ENCODE measurements at places on chromosomes 3 and 15.
A peak's percentile ranks its signal among the peaks of the same experiment; 100 is the strongest.

DNA sequence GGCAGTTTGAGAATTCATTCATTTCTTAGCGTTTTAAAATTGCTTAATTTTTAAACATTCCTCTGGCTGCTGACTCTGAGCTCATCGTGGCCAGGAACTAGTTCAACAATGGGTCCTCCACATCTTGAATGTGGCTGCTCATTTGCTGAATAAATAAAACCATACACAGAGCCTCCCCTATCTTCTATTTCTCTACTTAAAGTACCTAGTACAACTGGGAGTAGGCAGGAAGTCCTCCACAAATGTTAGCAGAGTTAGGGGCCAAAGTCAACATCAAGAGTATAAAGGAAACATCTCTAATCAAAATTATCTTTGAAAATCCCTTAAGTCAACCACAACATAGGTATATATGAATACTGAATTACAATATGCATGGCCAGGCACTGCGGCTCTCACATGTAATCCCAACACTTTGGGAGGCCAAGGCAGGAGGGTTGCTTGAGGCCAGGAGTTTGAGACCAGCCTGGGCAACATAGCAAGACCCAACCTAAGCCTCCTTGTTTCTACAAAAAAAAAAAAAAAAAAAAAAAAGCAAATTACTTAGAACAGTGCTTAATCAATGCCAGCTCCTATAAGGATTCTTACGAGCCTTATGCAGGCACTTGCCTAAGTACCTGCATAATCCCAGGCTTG, 57.5 kb upstream of the LMOD3 start:
- ATAC-seq: no peak

GRCh38 chr3:193134856-193135255, 106.2 kb upstream of the PLAAT1 start:
- ATAC-seq: peak; percentile 82

- peak; percentile 55 for ATAC-seq
These were observed 531.4 kb downstream of the FOXP1 start for GRCh38 chr3:71051893-71052687.

- no peak for ATAC-seq
These were observed 447.8 kb downstream of the FHIT start for GRCh38 chr3:60803216-60804173.

- ATAC-seq: peak; percentile 34
These were observed 585.8 kb downstream of the NLGN1 start for GRCh38 chr3:173983343-173983742.

- peak; percentile 93 for ATAC-seq
These were observed 61.3 kb downstream of the UBE2E2 start for GRCh38 chr3:23264413-23264812.

GRCh38 chr15:26967719-26968269, 3.2 kb upstream of the GABRG3 start:
- no peak for ATAC-seq

- ATAC-seq: no peak
These were observed 2.4 kb downstream of the PML start for GRCh38 chr15:73996939-73997338.

DNA sequence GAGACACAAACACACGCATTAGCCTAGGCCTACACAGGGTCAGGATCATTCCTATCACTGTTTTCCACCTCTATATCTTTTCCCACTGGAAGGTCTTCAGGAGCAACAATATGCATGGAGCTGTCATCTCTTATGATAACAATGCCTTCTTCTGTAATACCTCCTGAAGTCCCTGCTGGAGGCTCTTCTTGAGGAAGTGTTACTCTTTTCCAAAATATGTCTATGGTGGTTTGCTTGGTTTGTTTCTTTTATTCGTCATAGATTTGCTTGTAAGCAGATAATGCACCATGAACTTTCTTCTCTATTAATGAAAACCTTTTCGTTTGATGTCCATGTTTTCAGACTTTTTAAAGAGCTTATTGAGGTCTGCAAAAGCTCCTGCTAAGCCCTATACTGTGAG, 109.3 kb downstream of the GMPS start:
- ATAC-seq: no peak

DNA sequence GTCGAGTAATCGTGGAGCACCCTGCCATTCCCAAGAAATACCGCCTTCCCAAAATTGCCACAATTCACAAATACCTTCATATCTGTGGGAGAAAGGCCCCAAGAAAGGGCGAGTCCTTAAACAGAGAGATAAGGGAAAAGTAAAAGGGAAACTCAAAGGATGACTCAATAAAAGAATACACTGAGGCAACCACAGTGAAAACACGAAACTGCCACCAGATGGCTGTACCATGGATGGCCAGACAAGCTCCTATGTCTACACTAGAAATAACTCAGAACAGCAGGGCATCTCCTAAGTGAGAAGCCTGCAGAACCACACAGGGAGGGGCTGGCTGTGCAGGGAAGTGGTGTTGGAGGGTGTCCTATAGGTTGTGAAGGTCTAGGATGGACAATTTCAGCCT, 25.0 kb downstream of the SRGAP3 start:
- no peak for ATAC-seq

GRCh38 chr3:47409688-47410416, 29.0 kb downstream of the PTPN23 start:
- ATAC-seq: no peak

DNA sequence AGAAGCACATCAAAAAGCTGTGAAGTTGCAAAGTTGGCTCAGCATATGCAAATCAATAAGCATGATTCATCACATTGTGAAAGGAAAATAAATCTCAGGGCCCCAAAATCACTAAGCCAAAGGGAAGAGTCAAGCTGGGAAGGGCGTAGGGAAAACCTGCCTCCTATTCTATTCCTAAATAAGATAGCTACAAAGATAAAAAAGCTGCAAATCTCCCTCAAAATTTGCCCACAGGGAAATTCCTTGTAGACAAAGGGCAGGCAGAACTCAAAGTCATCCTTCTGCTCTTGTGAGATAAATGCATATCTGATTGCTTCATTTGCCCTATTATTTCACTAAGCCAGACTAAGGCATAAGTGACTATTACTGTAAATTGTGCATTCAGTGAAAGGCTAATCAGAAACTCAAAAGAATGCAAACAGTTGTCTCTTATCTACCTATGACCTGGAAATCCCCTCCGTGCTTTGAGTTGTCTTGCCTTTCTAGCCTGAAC, 30.5 kb upstream of the CCNL1 start:
- no peak for ATAC-seq

DNA sequence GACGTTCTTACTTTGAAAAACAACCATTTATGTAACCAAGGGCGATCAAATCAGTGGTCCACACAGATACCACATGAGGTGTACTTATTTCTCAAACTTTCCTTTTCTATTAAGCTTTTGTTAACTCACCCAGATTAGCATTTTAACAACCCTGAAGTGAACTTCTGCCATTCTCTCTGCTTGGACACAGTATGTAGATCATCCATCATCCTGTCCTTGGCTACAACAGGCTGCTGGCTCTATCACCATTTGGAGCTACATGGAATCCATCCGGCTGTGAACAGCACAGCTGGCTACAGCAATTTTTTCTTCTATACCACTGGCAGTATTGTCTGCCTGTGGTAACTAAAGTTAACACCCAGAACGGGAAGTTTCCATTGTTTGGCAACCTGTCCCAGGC, 4.4 kb downstream of the SEMA6D start:
- no peak for ATAC-seq

DNA sequence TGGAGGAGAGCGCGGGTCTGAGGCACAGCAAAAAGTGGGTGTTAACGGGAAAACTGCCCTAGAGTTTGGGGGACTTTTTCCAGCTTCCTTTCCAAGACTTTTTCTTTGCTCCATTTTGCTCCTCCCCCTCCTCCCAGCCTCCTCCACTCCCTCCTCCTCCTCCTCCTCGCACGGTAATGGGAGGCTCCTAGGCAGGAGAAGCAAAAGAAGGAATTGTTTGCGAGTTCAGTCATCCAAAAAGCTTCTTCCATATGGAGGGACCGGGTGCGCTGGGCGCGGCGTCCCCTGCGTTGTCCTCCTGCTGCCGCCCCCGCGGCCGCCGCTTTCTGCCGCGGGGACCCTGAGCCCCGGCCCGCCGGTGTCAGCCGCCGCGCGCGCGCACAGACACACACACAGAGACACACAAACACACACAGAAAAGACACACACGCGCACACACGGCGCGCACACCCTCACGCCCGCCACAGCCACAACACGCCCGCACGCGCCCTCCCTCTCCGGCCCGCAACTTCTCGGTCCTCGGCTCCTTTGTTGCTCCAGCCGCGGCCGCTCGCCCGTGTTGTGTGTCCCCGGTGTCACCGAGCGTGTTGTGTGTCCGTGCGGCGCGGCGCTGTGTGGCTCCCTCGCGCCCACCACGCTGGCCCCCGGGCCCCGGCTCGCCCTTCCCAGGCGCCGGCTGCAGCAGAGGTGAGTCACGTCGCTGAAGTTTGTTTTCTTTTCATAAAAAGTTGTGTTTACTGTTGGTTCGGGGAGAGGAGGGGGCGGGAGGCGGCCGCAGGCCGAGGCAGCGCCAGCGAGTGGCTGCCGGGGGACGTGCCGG, at the start of gene BOC:
Gene BOC (plus strand): TSS at position 228 of the 820 bp plus-strand sequence. CDS start 38,246 bp downstream, outside the sequence.
- peak; percentile 75 for ATAC-seq

- ATAC-seq: no peak
These were observed 12.5 kb downstream of the DNAH1 start for GRCh38 chr3:52328536-52329080.

DNA sequence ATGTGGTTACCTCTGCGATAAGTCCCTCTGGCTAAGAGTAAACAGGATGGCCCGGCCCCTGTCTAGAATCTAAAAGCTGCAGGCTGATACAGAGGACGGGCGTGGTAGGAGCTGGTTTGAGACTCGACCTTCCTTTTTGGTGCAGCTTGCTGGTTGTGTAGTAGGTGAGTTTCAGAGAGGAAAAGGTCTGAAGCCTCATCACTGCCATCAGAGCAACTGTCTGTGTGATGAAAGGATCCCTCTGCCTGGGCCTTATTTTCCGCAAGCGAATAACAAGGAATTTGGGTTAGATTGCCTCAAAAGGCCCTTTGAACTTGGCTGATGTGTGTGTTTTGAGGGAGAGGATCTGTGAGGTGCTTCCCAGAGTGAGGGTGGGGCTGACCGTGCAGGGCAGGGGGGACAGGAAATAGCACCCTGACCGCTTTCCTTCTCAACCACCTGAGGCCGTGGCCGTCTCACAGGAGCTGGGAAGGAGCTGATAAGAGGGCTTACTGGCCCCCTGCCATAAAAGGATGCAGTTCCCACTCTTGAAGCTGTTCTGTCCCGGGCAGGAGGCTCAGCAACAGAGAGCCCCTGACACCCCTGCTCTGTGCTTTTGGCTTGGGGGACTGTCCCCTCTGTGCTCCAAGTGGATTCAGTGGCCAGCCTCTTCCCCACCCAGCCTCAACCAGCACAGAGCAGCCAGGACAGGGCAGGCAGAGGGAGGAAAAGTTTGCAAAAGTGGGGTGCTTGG, 45.6 kb upstream of the TFRC start:
- ATAC-seq: no peak

DNA sequence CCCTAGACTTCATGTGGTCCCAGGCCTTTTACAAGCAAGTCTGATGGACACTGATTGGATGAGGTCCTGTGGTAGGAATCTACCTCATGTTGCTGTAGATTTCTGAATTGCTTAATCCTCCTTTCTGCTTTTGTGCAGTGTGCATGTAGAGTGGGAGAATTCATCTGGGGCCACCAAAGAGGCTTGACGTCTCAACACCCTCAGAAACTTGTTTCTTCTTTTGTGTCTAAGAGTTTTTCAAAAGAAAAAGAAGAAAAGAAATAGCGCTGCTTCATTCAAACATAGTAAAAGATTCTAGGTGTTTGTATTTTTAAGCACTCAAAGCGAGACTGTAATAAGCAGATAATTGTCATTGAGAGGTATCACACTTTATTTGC, 46.2 kb downstream of the NR1D2 start:
- ATAC-seq: no peak

DNA sequence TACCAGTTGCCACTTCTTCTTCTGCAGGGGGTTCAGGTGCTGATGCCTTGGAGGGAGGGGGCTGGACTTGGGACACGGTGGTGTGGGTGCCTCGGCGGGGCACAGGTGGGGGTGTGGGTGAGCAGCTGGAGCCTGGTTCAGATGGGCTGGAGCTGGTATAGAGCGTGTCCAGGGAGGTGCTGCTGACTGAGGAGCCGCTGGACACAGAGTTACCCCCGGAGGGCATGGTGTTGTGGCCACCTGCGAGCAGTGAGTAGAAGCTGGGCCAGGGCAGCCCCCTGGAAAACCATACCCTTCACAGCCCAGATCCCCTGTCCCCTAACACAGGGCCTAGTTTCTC, 4.2 kb downstream of the NCKIPSD start:
- no peak for ATAC-seq

DNA sequence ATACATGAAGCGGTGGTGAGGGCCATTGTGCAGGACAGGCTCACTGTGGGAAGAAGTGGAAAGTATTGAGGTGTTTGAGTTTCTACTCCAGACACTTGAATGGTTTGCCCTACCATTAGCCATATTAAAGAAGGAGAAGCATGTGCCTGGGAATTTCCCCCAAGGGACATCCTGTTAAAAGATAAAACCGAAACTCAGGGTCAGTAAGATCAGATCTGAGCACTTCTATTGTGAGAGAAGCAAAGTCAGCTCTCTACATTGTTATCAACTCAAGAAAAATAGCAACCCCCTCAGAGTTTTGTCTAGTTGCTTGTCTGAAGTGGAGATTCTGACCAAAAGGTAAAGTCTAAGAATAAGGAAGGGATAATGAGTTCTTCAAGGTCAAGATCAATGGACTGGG, 269.8 kb downstream of the CHST2 start:
- no peak for ATAC-seq

DNA sequence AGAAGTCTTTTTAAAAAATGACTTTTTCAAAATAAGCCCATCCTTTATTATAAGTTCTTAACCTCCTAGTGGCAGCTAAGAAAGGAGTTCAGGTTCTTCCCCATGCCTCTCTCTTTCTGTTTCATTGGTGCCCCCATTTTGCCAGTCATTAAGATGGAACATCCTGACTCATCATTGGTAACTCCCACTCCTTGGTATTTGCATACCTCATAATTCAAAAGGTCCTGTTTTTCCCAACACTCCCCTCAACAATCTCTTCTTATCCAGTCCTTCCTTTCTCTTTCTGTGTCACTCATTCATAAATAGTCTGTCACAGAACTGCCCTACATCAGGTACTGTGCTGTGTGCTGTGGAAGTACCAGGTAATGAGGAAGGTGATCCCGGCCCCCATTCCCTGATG, 394.0 kb downstream of the FOXP1 start:
- no peak for ATAC-seq

DNA sequence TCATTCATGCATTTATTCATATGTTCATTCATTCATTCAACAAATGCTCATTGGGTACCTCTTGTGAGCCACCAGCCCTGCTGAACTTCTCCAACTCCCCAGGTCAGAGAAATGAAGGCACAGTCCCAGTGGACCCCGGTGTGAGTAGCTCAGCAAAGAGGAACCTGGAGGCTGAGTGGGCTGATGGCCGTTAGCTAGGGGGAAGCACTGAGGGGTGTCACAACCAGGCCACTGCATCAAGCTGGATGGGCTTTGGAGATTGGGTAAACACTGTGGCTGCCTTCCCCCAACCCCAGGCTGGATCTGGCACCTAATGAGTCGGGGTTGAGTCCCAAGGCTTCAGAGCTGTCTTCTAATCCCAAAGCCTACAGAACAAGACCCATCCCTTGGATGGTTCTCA, 12.1 kb upstream of the ALAS1 start:
- ATAC-seq: no peak

- ATAC-seq: no peak
These were observed 4.5 kb upstream of the USP19 start for GRCh38 chr3:49124991-49125670.

All from SK-N-SH treated with all-trans-retinoic acid at 6 μM for 48 hours (cell line).